DMS53 (cell line): ENCODE measurements at places on chromosomes 4 and X.
A peak's percentile ranks its signal among the peaks of the same experiment; 100 is the strongest.

GRCh38 chr4:135670548-135670947 lies 1469.0 kb upstream of the PABPC4L start:
- DNase-seq, result peak; percentile 28

- peak; percentile 71 for DNase-seq
Observed at GRCh38 chrX:79325263-79325958, 41.7 kb downstream of the ITM2A start.

GRCh38 chr4:154953691-154954090 lies 172.6 kb downstream of the RBM46 start:
- DNase-seq, result no peak

- DNase-seq, result no peak
Observed at GRCh38 chr4:182724414-182724813, 192.8 kb downstream of the DCTD start.

DNA sequence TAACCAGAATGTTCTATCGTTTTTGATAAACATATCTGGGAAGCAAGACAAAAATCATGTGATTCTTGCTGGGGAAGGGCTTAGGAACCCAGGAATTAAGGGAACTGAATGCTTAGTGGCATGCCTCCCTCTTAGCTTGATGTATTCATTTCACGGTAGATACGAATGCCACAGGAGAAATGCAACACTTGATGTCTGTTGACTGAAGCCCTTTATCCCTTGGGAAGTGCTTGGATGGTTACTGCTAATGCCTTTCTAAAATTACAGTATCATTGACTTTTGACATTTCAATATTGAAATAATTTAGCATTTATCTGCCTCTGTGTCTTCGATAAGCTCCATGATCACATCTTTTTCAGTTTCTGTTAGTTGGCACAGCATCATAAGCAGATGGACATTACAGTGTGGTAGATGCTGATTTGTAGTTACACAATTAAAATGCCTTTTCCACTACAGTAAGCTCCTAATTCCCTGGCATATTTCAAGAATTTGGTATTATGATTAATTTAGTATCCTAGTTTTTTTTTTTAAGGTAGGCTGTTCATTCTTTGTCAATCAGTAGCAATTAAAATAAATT lies 226.7 kb downstream of the ARHGAP10 start:
- no peak for DNase-seq

GRCh38 chr4:182642831-182643230 lies 274.4 kb downstream of the DCTD start:
- DNase-seq, result no peak

DNA sequence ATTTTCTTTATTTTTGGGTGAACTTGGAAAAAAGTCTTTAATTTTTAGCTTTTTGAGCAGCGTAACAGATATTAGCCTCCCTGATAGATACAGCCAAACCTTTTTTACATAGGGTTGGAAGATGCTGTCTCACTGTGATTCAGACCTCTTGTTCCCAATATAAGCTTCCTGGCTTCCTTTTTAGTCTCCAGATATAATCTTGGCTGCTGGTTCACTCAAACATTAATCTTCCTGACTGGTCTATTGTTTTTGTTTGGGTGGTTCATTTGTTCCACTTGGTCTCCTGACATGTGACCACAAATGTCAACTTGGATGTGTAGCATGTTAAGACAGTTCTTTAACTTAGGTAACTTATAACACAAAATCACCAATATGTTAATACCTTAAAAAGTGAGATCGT lies 23.0 kb downstream of the RPA4 start:
- no peak for DNase-seq

DNA sequence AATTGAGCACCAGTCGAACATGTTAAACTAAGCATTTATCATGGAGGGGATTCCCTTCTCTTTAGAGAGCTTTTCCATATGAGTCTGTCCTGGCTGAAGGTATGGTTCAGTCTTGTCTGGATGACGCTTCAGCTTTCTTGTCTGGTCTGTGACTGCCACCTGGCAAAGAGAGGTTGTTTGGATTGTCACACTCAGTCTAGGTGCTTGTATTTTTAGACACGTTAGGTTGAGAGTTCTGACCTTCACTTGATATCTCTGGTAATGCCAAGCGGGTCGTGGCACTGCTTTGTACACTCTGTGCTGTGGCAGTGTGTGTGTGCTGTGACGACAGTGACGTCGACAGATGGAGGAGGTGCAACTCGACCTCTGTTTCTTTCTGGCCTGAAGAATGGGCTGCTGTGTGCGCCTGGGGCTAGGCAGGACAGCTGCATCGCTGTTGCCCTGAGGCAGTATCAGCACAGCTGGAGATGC lies 12.6 kb downstream of the NOCT start:
- DNase-seq, result peak; percentile 89

DNA sequence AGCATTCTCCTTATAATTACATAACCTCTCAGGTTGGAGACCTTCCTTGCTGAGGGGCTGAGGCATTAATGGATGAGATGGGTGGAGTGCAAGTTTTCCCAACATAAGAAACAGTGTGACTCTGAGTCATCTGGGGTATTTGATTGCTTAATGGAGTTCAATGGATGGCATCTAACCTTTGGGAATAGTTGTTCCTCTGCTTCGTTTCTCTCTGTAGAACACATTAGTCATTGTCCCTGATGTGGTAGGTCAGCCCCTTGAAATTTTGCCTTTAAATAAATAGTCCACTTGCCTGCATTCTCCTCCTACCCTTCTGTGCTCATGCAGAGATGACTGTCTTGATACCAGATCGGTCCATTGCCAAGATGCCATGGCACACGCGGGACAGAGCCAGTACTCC lies 38.6 kb downstream of the SLITRK2 start:
- DNase-seq, result no peak

- DNase-seq, result no peak
Observed at GRCh38 chrX:153057281-153057680, 1.0 kb downstream of the PNMA3 start.

GRCh38 chr4:89834486-89835209 lies 2.3 kb downstream of the SNCA start:
- no peak for DNase-seq

GRCh38 chr4:39521253-39521919 lies 5.9 kb downstream of the UGDH start:
- no peak for DNase-seq

- no peak for DNase-seq
Observed at GRCh38 chr4:126779436-126780166, 853.2 kb upstream of the INTU start.

DNA sequence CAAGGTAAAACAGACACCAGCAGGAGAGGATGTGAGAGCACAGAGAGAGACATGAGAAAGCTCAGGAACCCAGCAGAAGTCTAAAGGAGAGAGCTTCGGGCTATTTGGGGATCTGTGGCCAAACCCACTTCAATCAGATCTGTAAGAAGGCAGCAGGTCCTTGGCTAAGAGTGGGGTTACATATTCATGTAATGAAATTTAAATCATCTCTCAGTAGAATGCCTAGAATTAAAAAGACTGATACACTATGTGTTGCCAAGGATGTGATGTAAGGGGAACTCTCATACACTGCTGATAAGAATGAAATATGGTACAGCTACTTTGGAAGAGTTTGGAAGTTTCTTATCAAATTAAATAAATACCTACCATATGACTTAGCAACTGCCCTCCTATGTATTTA lies 35.8 kb downstream of the PDE5A start:
- no peak for DNase-seq

GRCh38 chr4:102308032-102308799 lies 37.1 kb downstream of the SLC39A8 start:
- DNase-seq, result peak; percentile 33
